ENCODE measurements at places on chromosomes 7 and 10.
A peak's percentile ranks its signal among the peaks of the same experiment; 100 is the strongest.

GRCh38 chr10:3648170-3648569, 136.8 kb downstream of the KLF6 start:
- no peak for DNase-seq

- DNase-seq: no peak
These were observed 10.7 kb upstream of the PRPS1L1 start for GRCh38 chr7:18038382-18038781.

GRCh38 chr7:40105879-40106473, 28.4 kb downstream of the MPLKIP start:
- DNase-seq: no peak

GRCh38 chr10:128729910-128730420, 603.7 kb upstream of the MKI67 start:
- DNase-seq: no peak

DNA sequence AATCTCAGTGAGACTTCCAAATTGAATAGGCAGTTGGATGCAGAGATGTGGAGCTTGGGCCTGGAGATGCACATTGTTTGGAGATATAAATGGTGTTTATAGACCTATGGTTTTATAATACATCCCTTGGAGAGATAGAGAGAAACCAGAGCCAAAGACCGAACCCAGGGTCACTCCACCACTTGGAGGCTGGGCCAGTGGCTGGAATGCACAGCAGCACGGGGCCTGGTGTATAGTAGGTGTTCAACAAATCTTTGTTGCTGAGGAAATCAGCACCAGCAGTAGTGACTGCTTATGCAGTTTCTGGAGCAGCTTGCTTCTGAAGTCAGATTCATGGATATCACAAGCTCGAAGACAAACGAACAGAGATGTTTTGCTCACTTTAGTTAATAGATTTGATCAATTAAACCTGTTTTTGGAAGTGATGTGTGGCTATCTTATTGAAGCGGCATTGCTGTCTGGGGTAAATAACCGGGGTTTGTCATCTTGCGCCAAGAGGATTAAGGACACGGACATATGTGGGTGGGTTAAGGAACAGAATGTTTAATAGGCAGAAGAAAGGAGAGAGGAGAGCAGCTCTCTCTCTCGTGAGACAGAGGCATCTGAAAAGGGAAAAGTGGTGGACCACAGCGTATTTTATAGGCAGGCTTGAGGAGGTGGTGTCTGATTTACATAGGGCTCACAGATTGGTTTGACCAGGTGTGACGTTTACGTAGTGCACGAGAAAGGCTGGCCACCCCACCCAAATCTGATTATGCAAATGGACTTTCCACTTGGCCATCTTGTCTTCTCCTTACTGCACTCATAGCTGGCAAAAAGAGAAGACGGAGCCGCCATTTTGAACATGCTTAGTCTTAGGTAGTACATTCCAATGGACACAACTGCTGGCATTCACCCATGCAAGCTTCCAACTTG, 11.1 kb downstream of the RBP4 start:
- DNase-seq: no peak

DNA sequence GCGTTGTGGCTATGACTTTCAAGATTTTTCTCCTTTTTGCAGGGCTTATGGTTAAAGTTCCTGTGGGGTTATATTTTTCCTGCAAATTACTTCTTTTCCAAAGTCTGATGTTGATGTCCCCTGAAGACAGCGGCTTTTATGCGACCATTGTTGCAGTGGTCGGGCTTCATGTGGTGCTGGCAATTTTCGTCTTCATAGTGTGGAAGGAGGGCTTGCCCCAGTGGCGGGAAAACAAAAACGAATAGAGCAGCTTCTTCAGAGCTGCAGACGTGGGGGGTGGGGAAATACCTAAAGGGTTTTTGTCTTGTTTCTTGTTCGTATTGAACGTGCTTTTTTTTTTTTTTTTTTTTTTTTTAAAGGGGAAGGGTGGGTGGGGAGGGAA, 53.8 kb downstream of the MCMBP start:
- DNase-seq: no peak

GRCh38 chr7:114048386-114049235, 129.8 kb upstream of the PPP1R3A start:
- DNase-seq: no peak

DNA sequence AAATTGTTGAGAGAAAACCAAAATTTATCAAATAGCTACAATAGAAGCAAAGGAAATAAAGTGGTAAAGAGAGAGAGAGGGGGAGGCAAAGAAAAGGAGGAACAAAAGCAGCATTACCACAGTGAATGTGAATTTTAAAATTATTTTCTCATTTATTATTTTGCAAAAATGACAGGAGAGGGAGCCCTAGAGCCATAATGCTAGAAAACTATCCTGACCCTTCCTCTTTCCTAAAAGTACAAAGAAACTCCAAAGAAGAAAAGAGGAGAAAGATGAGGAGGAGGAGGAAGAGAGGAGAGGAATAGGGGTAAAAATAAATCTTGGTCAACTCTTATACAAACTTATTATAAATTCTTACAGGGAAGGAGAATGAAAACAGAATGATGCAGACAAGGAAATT, 921.5 kb downstream of the NRG3 start:
- no peak for DNase-seq

GRCh38 chr10:17233286-17233991, 5.4 kb downstream of the VIM start:
- DNase-seq: no peak

- DNase-seq: peak; percentile 62
These were observed 1.4 kb upstream of the LCOR start for GRCh38 chr10:96830511-96831199.

DNA sequence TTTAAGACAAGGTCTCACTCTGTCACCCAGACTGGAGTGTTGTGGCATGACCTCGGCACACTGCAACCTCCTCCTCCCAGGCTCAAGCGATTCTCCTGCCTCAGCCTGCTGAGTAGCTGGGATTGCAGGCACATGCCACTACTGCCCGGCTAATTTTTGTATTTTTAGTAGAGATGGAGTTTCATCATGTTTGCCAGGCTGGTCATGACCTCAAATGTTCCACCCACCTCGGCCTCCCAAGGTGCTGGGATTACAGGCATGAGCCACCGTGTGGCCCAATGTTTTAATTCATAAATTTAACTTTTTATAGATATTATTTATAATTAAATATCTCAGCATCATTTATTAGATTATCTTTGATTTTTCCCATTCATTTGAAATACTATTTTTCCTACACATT, 658.0 kb upstream of the NRG3 start:
- DNase-seq: no peak

DNA sequence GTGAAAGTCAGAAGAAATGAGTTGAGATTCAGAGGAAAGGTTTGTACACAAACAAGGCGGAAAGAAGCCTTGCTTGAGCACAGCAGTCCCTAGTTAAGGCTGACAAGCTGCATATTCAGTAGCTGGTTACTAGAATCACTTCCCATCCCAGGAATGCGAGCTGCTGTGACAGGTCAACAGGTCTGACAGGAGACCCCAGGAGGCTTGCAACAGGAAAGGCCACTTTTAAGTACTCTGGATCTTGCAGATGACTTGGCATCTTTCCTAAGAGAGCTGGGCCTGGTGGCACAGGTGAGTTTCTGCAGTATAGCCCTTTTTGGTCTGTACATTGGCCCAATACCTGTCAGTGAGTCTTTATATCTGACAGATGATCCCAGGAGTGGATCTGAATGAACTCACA, 35.7 kb upstream of the UNC5B start:
- no peak for DNase-seq

DNA sequence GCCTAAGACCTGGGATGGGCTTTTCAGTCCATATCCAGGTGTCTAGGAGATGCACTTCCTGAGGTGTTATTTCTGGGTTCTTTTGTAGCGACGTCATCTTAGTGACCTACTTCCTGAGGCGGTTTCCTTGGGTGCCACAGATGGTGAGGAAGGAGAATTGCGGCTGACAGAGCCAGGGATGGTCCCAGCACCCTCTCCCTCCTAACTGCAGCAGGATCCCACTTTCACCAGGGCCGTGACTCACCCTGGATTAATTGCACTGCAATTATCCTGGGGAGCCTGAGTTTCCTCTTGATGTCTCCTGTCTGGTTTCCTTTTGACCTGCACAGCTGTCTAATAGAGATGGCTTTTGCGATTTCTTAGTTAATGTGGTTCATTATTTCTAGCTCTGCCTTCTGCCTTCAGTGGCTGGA, 271.7 kb downstream of the TCF7L2 start:
- DNase-seq: no peak

- no peak for DNase-seq
These were observed 190.1 kb downstream of the MLLT10 start for GRCh38 chr10:21724020-21724589.

- no peak for DNase-seq
These were observed 368.9 kb downstream of the SORCS1 start for GRCh38 chr10:106795619-106796018.

- no peak for DNase-seq
These were observed 105.6 kb upstream of the MYO3A start for GRCh38 chr10:25828475-25828874.

GRCh38 chr7:157474685-157475084, 137.9 kb downstream of the DNAJB6 start:
- DNase-seq: no peak

GRCh38 chr10:95675403-95676116, 18.2 kb downstream of the TCTN3 start:
- DNase-seq: no peak

- DNase-seq: no peak
These were observed 26.1 kb downstream of the IL2RA start for GRCh38 chr10:6035931-6036575.

DNA sequence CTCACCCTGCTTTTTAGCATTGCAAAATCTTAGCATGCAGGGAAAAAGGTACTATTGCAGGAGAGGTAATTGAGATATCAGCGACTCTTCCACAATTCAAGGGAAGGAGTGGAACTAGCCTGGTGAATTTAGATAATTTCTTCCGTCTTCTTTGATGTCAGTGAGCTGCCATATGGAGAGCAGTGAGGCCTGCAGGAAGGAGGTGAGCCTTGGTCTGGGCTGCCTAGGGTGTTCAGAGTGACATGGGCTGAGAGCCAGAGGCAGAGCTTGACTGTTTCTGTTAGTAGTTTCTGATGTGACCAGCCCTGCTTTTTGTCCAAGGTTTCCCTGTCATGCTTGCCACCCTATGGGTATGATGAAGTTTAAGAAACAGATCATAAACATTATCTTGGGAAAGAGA, 28.6 kb downstream of the KAT6B start:
- no peak for DNase-seq

DNA sequence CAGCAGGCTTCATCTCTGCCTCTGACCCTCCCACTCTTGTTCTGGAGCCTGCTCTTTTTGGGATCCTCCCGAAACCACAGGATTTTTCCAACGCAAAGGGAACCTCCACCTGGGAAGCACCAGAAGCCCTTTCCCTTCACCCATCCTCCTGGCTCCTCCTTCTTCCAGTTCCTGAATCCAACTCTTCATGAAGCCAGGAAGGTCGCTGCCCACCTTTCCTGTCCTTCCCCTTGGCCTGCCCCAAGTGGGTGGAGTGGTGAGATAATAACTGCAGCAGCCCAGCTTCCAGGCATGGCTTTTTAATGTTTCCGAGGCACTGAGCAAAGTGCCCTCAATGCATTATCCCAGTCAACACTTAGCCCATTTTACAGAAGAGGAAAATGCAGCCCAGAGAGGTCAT, 70.8 kb upstream of the EEPD1 start:
- no peak for DNase-seq

GRCh38 chr7:40520986-40521738, 386.4 kb downstream of the SUGCT start:
- DNase-seq: no peak

- no peak for DNase-seq
These were observed 10.7 kb downstream of the WIPI2 start for GRCh38 chr7:5200561-5201235.

Data from stimulated activated CD8-positive, alpha-beta memory T cell treated with anti-CD3 and anti-CD28 coated beads, Interleukin-7, amount 100 ng/mL, for 24 hours (primary cell).